Activated T-cell treated with anti-CD3 and anti-CD28 coated beads for 24 hours (primary cell): ENCODE measurements at places on chromosomes 7 and 10.

DNA sequence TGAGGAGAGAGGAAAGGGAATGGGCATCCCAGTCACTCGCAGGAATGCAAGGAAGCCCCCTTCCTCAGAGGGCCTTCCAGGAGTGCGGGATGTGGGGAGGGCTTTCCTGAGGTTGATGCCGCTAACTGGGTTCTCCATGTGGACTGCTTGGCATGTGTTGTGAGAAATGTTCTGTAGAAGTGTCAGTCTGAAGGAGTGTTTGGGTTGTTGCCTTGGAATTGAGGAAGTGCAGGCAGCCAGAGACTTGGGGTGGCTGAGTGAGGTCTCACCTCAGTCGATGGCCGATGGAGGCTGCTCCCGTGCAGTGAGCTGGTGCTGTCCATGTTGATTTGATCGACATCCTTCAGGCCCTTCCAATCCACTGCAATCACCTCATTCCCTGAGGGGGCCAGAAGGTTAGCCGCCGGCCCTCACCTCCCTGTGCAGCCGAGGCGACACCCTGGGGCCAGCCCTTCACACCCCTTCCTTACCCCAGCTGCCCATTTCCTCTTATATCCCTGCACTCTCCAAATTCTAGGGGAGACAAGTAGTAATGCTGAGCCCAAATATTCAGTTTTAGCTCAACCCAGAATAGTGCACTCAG, 2.7 kb downstream of the FAM131B start:
- no peak for DNase-seq

- DNase-seq, result no peak
These were observed 36.0 kb downstream of the PRTFDC1 start for GRCh38 chr10:24916365-24916764.

DNA sequence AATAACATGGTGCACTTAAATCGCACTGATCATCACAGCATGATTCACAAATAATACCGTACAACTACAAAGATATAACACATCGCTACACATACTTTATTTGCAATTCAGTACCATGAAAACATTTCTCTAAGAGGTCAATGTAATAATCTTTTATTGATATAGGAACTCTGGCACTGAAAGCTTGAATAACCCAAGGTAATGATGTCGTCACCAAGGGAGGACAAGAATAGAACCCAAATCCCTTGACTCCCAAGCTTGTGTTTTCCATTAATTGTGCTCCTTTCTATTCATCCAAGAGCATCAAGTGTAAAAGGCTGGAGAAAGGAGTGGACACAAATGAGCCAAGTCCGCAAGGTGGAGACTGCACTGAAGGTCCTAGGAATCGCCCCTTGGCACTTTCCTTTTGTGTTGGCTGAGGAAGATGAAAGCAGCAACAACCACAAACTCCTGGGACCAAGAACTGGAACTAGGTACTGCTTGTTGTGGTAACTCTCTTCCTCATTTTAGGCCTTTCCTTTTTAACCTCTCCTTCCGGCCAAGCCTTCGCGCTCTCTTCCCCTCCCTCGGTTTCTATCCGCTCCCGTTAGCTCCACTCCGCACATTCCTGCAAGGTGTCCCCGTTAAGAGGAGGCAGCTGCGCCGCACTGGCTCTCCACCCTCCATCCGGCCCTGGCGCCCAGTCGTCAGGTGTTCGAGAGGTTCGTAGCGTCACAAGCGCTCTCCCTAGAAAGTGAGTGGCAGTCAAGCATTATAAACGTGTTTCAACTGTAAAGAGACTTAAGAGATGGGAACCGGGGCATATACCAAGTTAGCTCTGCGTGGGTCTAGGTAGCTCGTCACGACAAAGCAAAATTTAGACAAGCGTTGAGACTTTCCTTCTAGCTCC, 1.0 kb upstream of the CBLL1 start:
- no peak for DNase-seq

GRCh38 chr7:96084881-96085553, 236.9 kb downstream of the SLC25A13 start:
- no peak for DNase-seq

DNA sequence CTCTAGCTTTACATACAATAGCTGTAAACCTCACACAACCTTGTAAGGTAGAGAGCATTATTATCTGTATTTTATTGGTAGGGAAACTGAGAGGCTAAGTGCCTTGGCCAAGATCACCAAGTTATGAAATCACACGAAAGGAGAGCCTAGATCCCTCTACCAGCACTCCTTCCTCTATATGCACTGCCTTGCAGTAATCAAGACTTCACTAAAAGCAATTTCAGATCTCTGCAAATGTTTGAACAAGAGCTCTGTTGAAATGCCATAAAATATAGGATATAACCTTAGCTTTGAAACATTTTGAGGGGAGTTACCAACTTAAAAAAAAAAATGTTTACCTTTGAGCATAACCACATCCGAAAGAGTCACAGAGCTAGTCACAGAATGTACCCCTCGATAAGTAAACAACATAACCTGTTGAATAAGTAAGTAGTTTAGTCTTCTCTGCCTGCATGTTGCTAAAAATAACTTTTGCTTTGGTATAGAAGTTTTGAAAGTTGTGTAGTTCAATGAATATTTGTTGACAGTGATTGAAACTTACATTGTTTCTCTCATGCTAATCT, 709.4 kb downstream of the AUTS2 start:
- DNase-seq, result no peak

DNA sequence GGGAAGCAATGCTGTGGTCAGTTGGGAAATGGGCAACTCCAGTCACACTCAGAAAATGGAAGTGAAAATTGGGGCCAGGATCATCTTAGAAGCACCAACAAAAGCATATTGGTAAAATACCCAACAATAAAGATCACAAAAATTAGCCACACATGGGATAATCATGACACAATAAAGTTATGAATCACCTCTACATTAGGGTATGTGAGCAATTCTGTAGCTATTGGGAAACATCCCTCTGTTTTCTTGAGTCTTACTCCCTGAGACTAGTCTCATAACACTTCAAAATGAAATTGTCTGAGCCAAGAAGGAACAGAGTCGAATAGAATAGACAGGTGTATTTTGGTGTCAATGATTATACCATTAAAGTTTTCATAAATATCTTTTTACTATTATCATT, 178.3 kb downstream of the DYNC1I1 start:
- DNase-seq, result no peak

GRCh38 chr7:78279032-78279431, 480.5 kb downstream of the PHTF2 start:
- no peak for DNase-seq

DNA sequence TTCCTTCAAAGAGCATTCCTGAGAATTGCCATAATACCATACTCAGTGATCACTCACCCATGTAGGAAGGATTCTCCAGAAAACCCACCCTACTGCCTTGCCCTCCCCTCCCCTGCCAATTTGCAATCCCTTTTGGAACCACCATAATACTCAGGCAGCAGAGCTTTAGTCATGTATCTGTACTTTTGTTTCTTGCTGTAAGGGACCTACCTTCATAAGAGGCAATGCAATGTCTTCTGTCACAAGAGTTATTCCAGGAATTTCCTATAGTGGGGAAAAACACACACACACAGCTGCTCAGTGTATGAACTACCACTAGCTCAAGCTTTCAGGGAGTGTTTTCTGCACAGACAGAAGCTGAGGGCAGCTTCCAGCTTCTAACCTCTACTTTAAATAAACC, 67.0 kb downstream of the GSAP start:
- no peak for DNase-seq

DNA sequence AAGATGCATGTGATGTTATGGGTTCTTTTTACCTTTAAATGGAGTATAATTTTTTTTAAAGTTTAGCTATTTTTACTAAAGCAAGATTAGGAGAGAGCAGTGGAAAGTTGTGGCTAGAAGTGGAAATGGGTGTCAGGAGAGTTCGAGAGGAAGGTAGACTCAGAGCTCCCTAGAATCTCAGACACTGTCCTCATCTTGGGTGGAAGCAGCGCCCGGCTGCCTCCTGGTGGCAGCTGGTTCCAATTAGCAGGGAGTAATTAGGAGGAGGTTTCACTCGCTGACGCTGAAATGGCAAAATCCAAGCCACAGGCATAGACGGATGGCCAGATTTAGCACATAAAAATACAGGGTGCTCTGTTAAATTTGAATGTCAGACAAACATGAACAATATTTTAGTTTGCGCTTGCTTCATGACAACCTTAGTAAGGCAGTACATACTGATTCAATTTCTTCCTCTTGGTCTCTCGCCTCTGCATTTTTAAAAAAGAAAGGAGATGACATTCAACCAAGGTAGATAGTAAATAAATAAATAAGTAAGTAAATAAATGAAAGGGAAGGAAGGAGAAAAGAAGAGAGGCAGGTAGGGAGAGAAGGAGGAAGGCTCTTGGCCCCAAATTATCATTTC, 58.5 kb downstream of the LGI1 start:
- DNase-seq, result peak; percentile 17

DNA sequence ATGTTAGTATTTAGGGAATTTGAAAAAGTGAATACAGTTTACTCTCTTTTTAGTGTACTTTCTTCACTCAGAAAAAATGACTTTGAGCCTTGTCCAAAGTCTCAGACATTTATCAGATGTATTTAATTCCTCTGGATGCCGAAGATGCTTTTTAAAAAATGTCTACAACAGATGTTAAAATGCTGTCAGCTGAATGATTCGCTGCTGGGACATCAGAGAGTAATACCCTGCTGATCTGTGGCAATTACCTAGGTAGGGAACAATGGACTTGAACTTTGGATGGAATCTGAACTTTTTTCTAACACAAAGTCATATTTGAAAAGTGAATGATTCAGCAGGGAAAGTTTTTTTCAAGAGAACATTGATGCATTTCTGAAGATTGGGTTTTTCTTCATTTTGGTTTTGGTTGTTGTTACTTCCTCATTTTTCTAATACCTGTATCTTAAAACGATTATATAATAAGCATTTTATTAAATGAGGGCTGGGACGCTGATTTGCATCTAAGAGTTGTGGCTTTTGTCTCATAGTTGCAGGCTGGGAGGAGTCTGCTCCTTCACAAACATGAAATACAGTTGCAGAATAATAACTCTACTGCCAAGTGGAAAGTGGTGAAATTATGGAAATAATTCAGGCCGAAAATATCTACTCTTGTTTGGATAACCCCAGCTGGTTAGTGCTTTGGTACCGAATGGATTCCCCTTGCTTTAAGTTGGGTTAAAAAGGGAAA, 98.0 kb downstream of the SPAG6 start:
- no peak for DNase-seq

GRCh38 chr7:17311952-17312351, 13.5 kb downstream of the AHR start:
- DNase-seq, result no peak

- no peak for DNase-seq
These were observed 533.6 kb downstream of the GATA3 start for GRCh38 chr10:8588135-8588534.

DNA sequence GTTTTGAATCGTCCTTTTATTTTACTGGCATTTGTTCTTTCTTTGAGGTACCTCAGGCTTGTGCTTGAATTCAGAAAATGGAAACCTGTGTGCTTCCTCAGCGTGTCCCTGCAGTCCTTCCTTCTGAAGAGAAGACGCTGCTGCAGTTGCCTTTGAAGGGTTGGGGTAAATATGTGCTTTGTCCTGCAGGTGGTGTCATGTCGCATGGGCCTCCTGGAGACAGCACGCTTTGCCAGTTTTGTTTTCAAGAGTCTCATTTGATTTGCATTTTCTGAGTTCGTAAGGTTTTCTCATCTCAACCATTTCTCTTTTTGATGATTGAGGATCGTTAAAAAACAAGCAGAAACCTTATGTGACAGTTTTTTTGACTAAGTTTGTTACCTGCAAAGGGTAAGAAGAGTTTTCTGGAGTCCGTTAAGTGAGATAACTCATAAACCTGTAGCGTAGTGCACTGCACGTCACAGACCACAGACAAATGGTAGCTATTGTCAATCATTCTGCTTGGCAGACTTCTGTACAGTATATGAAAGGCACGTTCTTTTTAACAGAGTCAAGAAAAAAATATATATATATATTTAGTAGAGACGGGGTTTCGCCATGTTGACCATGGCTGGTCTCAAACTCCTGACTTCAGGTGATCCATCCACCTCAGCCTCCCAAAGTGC, 57.0 kb downstream of the CDC123 start:
- no peak for DNase-seq

- DNase-seq, result no peak
These were observed 1191.1 kb downstream of the SORCS1 start for GRCh38 chr10:105973360-105973759.

DNA sequence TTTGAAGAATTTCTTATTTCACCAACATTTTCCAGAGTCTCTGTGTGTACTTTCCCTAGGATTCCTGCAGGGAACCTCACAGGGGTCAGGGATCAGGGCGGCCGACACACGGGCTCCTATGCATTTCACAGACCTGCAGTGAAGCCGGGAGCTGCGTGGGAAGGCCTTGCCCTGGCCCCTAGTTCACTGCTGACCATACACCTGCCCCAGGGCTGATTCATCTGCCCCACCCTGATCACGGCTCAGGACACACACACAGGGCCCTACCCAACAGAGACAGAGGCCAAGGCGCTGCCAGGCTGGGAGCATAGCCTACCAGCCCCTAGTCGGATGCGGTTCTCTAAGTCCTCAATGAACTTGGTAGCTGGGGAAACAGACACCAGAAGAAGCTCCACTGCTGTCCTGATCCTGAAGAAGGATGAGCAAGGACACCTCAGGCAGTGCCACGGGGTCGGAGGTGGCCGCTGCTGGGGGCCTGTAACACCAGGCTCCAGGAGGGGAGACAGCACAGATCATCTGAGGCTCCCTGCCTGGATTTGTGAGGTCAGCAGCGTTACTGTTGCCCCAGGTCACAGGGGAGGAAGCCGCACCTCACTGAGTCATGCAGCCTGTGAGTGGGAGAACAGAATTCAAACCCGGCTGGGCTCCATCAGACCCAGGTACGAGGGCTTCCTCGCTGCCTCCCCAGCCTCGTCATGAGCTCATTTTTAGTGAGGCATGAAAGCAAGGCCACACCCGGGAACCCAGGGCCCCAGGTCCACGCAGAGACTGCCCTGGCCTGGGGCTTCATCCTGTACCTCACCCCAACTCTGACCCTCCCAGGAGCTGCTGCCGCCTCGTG, 278.8 kb upstream of the PPP2R2D start:
- DNase-seq, result no peak

- no peak for DNase-seq
These were observed 4.2 kb downstream of the AFAP1L2 start for GRCh38 chr10:114400091-114400490.

DNA sequence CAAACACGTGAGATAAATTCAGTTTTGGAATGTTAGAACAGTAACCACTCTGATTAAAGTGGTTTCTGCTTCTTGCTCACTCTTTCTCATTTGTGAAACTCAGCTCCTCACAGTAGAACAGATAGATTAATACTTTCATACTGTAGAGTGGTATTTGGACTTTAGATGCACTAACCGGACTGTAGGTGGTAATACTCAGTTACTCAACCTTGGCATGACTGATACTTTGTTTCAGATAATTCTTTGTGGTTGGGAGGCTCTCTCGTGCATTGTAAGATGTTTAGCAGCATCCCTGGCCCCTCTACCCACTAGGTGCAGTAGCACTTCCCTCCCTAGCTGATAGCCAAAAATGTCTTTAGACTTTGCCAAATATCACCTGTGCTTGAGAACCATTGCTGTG, 37.6 kb downstream of the MCU start:
- DNase-seq, result no peak
